ENCODE measurements at places on chromosomes 4 and X.

GRCh38 chr4:23861897-23862296, 27.9 kb downstream of the PPARGC1A start:
- H3K27me3 ChIP-seq: no peaks in the 10 kb centered on the region
- H3K4me3 ChIP-seq: no peak overlapping the region
- no peak overlapping the region for H3K27ac ChIP-seq
- no peaks in the 10 kb centered on the region for H3K36me3 ChIP-seq

GRCh38 chrX:154016366-154017076, 3.2 kb downstream of the IRAK1 start:
- no peak overlapping the region for H3K27ac ChIP-seq
- no peak overlapping the region for H3K4me3 ChIP-seq
- DNase-seq: no peak
- no peaks in the 10 kb centered on the region for H3K27me3 ChIP-seq

- H3K27ac ChIP-seq: peak overlapping the region; percentile 29
- H3K27me3 ChIP-seq: no peaks in the 10 kb centered on the region
- H3K4me1 ChIP-seq: no peaks in the 10 kb centered on the region
- no peak for DNase-seq
- no peak overlapping the region for H3K4me3 ChIP-seq
These were observed 74.4 kb upstream of the DDX3X start for GRCh38 chrX:41259516-41259915.

DNA sequence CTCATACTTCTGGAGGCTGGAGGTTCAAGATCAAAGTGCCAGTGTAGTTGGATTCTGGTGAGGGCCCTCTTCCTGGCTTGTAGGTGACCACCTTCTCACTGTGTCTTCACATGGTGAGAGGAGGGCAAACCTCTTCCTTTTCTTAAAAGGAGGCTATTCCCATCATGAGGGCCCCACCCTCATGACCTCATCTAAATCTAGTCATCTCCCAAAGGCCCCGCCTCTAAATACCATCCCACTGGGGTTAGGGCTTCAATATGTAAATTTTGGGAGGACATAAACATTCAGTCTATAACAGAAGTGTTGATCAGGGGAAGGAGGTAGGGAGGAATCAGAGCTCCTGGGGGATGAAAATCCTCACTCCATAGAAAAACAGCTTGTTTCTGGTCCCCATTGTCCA, 60.8 kb upstream of the DIPK2B start:
- no peaks in the 10 kb centered on the region for H3K27me3 ChIP-seq
- no peaks in the 10 kb centered on the region for H3K36me3 ChIP-seq
- no peak overlapping the region for H3K27ac ChIP-seq
- H3K4me3 ChIP-seq: no peak overlapping the region

DNA sequence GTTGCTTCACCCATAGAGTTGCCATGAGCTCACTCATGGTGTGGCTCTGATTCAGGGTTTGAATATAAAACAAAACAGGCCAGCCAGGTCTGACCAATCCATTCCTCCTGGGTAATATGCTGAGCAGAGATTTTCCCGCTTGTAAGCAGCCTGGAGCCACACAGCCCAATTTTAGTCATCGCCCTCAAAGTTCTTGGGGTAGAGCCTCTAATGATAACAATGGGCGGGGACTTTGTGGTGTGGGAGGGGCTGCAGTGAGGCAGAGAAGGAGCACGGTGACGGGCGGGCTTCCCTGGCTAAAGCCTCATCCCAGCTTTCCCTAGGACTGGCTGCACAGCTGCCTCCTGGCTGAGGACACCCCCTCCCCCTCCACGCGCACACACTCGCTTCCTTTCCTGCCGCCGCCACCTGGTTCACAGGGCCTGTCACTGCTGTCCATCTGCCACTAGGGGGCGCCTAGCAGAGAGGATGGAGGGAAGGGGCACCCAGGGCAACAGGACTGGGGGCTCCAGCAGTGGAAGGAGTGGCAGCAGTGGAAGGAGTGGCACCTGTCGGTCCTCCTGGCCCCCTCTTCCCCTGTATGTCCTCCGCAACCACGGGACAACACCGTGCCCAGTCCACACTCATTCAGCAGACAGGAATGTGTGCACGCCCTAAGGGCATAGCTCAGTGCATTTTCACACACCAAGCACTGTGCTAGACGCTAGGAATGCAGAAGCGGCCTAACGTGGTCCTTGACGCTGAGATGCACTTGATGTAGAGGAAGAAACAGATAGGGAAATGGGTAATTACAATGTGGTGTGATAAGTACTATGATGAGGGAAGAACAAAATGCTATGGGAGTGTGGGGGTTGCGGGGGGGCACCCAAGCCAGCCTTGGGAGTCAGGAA, 26.8 kb downstream of the PRPS1 start:
- no peak overlapping the region for H3K4me3 ChIP-seq
- H3K27me3 ChIP-seq: peaks cover 3% of the 10 kb centered on the region
- no peaks in the 10 kb centered on the region for H3K4me1 ChIP-seq
- no peak overlapping the region for H3K27ac ChIP-seq

DNA sequence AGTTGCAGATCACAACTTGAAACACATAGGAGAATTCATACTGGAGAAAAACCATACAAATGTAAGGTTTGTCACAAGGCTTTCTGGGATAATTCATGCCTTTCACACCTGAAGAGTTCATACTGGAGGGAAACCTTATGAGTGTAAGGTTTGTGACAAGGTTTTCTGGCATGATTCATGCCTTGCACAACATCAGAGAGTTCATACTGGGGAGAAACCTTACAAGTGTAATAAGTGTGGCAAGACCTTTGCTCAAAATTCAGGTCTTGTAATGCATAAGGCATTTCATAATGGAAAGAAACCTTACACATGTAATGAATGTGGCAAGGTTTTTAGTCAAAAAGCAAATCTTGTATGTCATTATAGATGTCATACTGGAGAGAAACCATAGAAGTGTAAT, 58.8 kb upstream of the ENPEP start:
- no peak for DNase-seq
- H3K36me3 ChIP-seq: peaks cover 5% of the 10 kb centered on the region
- no peaks in the 10 kb centered on the region for H3K27me3 ChIP-seq
- H3K27ac ChIP-seq: no peak overlapping the region

GRCh38 chr4:143353797-143354196, 17.1 kb downstream of the GAB1 start:
- no peaks in the 10 kb centered on the region for H3K27me3 ChIP-seq
- H3K4me3 ChIP-seq: no peak overlapping the region
- peaks cover 4% of the 10 kb centered on the region for H3K36me3 ChIP-seq
- no peak for DNase-seq
- peaks cover 45% of the 10 kb centered on the region for H3K4me1 ChIP-seq
- H3K27ac ChIP-seq: no peak overlapping the region

GRCh38 chr4:145278341-145279121, 98.1 kb upstream of the OTUD4 start:
- no peaks in the 10 kb centered on the region for H3K4me1 ChIP-seq
- H3K27me3 ChIP-seq: no peaks in the 10 kb centered on the region
- H3K36me3 ChIP-seq: no peaks in the 10 kb centered on the region
- no peak overlapping the region for H3K27ac ChIP-seq
- DNase-seq: no peak

DNA sequence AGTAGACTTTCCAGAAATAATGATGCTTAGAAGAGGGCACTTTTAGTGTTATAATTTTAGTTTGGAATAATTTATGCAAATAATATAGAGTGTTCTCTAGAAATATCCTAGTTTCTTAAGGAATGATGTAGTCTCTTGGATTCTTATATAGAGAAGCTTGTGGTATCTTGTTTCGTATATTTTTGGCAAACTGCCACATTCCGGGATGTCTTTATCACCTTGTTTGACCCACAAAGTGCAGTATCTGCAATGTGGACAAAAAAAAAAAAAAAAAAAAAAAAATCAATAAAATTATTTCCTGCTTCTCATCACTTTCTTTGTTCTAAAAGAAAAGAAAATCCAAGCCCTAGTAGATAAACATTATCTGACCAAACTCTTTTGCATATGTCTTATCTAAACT, 1577.7 kb upstream of the TENM3 start:
- H3K27me3 ChIP-seq: no peaks in the 10 kb centered on the region
- no peak overlapping the region for H3K4me3 ChIP-seq
- DNase-seq: no peak
- H3K4me1 ChIP-seq: peaks cover 17% of the 10 kb centered on the region
- no peaks in the 10 kb centered on the region for H3K36me3 ChIP-seq

- H3K27me3 ChIP-seq: no peaks in the 10 kb centered on the region
- H3K4me3 ChIP-seq: no peak overlapping the region
- H3K36me3 ChIP-seq: no peaks in the 10 kb centered on the region
- DNase-seq: peak; percentile 70
These were observed 223.1 kb upstream of the DMD start for GRCh38 chrX:33434256-33435092.

DNA sequence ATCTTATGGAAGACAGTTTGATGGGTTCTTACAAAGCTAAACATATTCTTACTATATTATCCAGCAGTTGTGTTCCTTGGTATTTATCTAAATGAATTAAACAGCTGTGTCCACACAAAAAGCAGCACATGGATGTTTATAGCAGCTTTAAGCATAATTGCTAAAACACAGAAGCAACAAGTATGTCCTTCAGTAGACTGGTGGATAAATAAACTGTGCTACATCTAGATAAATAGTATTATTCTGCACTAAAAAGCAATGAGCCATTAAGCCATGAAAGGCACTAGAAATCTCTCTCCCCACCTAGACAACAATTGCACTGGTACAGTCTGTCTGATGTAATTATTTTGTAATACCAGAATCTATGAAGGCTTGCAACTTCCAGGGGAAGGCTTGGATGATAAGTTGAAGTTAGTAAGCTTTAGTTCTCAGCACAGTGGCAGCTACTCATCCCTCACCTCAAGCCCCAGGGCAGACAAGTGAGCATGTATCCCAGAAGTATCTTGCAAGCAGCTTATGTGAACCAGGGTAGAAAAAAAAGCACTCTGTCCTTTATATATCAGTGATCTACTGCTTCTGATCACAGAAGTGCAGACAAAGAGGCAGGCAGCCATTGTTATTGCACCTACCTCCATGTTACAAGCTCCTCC, 36.9 kb downstream of the WDR17 start:
- no peak for DNase-seq
- H3K4me3 ChIP-seq: no peak overlapping the region
- no peak overlapping the region for H3K27ac ChIP-seq
- no peaks in the 10 kb centered on the region for H3K27me3 ChIP-seq
- peaks cover 3% of the 10 kb centered on the region for H3K36me3 ChIP-seq
- H3K4me1 ChIP-seq: no peaks in the 10 kb centered on the region

GRCh38 chr4:183995570-183995969, 90.5 kb downstream of the STOX2 start:
- no peak for DNase-seq
- no peaks in the 10 kb centered on the region for H3K27me3 ChIP-seq
- no peak overlapping the region for H3K27ac ChIP-seq
- peaks cover 3% of the 10 kb centered on the region for H3K36me3 ChIP-seq
- H3K4me1 ChIP-seq: peaks cover 3% of the 10 kb centered on the region

- no peaks in the 10 kb centered on the region for H3K4me1 ChIP-seq
- H3K4me3 ChIP-seq: no peak overlapping the region
- H3K36me3 ChIP-seq: no peaks in the 10 kb centered on the region
- H3K27ac ChIP-seq: no peak overlapping the region
- H3K27me3 ChIP-seq: no peaks in the 10 kb centered on the region
These were observed 1034.5 kb upstream of the PABPC4L start for GRCh38 chr4:135236048-135236447.

GRCh38 chrX:11764602-11765067, 6.6 kb downstream of the MSL3 start:
- peaks cover 16% of the 10 kb centered on the region for H3K36me3 ChIP-seq
- peaks cover 3% of the 10 kb centered on the region for H3K4me1 ChIP-seq
- no peak overlapping the region for H3K27ac ChIP-seq
- no peaks in the 10 kb centered on the region for H3K27me3 ChIP-seq
- DNase-seq: no peak

GRCh38 chrX:19496711-19497110, 18.6 kb downstream of the MAP3K15 start:
- H3K4me3 ChIP-seq: no peak overlapping the region
- H3K36me3 ChIP-seq: no peaks in the 10 kb centered on the region
- DNase-seq: no peak
- no peaks in the 10 kb centered on the region for H3K27me3 ChIP-seq
- H3K27ac ChIP-seq: no peak overlapping the region
- H3K4me1 ChIP-seq: peaks cover 4% of the 10 kb centered on the region

DNA sequence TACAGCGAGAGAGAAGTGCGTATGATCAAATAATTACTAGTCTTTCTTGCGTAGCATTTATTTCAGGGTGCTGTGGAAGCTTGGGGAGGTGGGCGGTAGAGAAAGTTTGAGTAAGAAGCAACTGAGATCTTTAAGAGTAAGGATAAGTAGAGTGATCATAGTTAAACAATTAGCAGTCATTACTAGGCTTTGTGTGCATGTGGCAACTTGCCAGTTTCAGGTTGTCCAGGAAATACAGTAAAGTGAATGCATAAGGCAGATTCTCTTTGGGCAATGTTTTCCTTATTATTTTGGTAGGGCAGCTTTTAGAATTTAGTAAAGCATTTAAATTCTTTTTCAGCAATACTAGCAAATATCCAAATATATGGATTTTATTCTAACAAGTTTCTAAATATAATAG, 57.0 kb downstream of the HPGDS start:
- H3K4me3 ChIP-seq: no peak overlapping the region
- peaks cover 32% of the 10 kb centered on the region for H3K36me3 ChIP-seq
- H3K27ac ChIP-seq: peak overlapping the region; percentile 5
- H3K27me3 ChIP-seq: no peaks in the 10 kb centered on the region
- DNase-seq: no peak

- DNase-seq: no peak
- no peak overlapping the region for H3K4me3 ChIP-seq
- H3K27ac ChIP-seq: peak overlapping the region; percentile 4
- H3K27me3 ChIP-seq: no peaks in the 10 kb centered on the region
- H3K36me3 ChIP-seq: peaks cover 30% of the 10 kb centered on the region
These were observed 118.6 kb downstream of the PTTG2 start for GRCh38 chr4:38078590-38079421.

DNA sequence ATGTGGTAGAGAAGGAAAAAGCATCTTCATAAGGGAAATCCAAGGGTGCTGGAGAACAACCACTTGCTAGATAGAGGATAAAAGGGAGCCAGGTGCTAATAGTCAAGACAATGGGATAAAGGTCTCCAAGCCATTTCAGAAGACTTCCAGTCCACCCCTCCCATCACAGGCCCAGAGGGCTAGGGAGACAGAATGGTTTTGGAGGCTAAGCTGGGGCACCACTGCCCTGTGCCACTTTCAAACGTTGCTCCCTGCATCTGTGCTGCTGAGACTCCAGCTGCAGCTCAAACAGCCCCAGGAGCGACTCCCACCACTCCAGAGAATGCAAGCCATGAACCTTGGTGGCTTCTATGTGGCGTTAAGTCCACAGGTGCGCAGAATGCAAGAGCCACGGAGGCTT, 38.4 kb upstream of the HUWE1 start:
- H3K4me1 ChIP-seq: no peaks in the 10 kb centered on the region
- H3K27ac ChIP-seq: no peak overlapping the region
- no peak overlapping the region for H3K4me3 ChIP-seq
- H3K27me3 ChIP-seq: no peaks in the 10 kb centered on the region

DNA sequence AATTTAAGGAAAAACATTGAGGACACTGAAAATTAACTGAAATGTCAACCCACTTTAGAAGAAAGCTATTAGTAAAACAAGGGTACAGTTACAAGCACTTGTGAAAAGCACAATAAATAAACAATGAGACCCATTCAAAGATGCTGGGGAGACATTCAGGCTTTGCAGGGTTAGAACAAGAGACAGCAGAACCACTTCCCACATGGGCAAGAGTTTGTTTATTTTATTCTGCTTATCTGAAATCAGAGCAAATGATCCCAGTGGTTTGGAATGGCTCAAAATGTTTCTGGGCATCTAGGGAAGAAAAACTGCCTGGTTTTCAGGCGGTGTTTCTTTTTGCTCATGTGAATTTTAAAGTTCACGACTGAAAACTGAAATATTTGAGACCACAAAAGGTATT, 42.4 kb downstream of the PPP3CA start:
- H3K4me1 ChIP-seq: peaks cover 23% of the 10 kb centered on the region
- H3K36me3 ChIP-seq: no peaks in the 10 kb centered on the region
- DNase-seq: no peak
- H3K4me3 ChIP-seq: no peak overlapping the region
